Activated T-helper 1 cell treated with anti-CD3 and anti-CD28 coated beads, Interleukin-12 subunit alpha, Interleukin-12 subunit beta, Interleukin-2, Interleukin-4 antibody, amounts not matched to agents 30 ng/mL and 10 ng/mL and 1 ng/mL, durations not matched to agents 14 hours and 24 hours and 36 hours (primary cell): ENCODE measurements at places on chromosomes 11 and 22. TPM values are rescaled to one million over a fixed set of nuclear protein-coding genes. Genes with fewer than 3 reads are reported as not detected.

GRCh38 chr11:121223161-121223560, 69.4 kb upstream of the SC5D start:
- DNase-seq: no peak

DBX1 gene
- not detected in 2 replicates for total RNA-seq

DNA sequence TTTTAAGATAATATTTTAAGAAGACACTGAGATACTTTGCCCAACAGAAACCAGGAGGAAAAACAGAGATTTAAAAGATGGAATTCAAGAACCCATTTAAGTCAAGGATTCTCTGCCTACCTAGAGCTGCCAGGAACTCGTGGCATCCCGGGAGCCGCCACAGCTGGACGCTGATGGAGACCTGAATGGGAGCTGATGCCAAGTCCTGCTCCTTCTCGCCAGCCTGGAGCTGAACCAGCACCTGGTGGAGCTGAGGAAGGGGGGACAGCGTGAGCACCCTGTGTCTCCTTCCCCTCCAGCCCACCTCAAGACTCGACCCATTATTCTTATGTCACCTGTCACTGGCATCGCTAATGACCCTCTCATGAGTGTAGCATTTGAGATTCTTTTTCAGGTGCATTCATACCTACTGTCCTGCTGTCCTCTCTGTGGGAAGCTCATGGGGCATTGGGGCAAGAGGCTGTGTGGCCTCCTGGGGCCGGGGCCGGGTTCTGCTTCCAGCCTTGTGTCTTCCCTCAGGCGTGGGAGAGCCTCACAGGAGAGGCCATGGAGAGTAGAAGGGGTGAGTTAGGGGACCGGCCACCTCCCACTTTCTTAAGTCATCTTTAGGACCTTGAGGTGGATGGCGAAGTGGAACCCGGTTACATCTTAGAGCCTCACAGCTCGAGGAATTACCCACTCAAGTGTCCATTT, 70.8 kb upstream of the PITPNB start:
- DNase-seq: no peak

DNA sequence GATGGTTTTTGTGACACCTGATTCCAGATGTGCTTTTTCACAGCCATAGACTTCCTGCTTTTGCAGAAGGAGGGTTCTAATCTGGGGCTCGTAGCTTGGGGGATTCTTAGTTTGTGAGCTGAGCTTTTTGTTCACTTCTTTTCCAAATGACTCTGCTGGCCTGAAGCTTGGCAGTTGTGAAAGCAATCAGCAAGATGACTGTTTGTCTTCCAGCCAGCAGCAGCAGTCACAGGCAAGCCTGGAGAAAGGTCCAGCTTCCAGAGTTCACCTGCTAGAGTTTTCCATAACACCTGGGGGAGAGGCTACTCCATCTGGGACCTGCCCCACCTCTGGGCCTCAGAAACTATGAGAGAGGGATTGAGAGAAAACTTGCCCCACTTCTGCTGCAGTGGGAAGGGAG, 4.1 kb downstream of the MARK2 start:
- no peak for DNase-seq

- no peak for DNase-seq
Observed at GRCh38 chr11:134564472-134565200, 152.6 kb upstream of the B3GAT1 start.

DNA sequence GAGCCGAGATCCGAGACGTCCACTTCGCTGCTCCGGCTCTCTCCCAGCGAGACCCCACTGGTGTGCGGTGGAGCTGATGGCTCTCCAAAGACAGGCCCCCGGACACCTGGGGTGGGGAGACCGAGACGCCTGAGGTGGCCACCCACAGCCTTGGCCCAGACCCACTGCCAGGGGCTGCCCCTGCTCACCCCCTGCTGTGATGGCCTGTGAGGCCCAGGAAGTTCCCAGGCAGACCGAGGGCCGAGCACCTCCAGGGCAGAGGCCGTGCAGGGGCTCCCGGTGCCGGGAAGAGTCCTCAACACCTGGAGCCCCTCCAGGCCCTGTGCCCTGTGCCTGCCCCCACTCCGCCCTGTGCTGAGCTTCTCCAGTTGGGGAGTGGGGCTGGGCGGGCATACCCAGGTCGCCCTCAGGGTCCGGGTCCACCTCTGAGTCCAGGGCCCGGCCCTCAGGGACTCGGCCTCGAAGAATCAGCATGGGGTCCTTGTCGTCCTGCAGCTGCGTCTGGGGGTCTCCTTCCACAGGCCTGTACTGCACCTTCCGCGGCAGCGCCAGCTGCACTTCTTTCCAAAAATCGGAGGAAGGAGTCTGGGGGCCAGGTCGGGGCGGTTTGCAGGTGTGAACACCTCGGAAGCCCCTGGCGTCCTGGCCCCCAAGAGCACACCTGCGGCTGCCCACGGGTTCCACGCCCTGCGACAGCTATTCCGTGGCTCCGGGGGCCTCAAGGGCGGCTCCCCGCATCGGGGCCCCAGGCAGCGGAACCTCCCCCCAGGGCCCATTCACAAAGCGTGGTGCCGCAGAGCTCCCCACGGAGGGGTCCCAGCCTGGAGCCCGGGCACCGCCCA, 8.6 kb downstream of the SIGIRR start:
- no peak for DNase-seq

DNA sequence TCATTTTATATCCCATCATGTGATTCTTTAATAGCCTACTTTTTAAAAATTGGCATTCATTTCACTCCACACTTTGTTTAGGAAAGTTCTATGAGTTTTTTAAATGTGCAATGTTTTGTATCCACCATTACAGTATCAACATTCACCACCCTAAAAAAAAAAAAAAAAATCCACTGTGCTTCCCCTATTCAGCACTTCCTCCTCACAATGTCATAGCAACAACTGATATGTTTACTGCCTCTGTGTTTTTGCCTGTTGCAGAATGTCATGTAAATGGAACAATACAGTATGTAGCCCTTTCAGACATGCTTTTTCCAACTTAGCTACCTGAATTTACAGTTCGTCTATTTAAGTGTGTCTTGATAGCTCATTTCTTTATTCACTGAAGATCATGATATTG, 754.2 kb downstream of the FAM181B start:
- no peak for DNase-seq

- no peak for DNase-seq
Observed at GRCh38 chr22:24421428-24421931, 5.9 kb upstream of the ADORA2A start.

DNA sequence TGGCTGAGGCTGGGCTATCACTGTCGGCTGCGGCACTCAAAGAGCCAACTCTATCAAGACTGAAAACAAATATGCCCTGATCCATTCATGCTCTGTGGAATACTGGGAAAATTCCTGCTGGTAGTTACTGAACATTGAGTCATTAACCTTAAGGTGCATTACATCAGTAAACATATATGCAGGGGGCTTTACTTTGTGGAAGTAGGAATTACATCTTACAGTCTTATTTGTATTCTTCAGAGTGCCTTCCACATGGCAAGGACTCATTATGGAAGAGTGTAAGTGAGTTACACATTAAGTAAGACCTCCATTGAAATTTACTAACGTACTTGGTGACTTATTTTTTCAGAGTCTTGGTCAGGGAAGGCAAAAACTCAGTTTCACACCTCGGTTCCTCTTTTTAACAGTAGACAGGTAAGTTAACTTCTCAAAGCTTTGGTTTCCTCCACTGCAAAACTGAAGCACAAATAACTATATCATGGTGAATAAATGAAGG, 4.5 kb downstream of the OR5B21 start:
- no peak for DNase-seq

HEPN1 gene
- not detected in 2 replicates for total RNA-seq

RTN4R gene
- 1.7 and 1.9 TPM in 2 replicates for total RNA-seq

- no peak for DNase-seq
Observed at GRCh38 chr22:46551996-46552395, 14.6 kb upstream of the CELSR1 start.

GRCh38 chr11:27291954-27292636, 70.9 kb downstream of the CCDC34 start:
- no peak for DNase-seq

DNA sequence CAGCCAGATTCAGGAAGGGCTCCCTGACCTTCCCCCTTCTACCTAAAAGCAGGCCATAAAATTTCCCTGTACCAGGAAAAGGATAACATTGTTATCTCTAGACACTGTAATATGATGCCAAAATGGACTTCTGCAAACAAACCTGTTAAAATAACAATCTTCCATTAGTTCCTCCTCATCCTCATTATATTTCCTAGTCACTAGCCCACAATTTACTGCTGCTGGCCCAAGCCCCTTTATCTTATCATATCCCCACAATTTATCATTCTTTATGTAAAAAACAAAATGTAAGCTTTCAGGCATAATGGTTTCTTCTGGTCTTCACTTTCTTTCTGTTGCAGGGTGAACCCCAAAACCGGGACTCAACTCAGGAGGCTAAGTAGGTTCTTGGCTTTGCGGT, 1132.1 kb upstream of the CNTN5 start:
- DNase-seq: no peak

DNA sequence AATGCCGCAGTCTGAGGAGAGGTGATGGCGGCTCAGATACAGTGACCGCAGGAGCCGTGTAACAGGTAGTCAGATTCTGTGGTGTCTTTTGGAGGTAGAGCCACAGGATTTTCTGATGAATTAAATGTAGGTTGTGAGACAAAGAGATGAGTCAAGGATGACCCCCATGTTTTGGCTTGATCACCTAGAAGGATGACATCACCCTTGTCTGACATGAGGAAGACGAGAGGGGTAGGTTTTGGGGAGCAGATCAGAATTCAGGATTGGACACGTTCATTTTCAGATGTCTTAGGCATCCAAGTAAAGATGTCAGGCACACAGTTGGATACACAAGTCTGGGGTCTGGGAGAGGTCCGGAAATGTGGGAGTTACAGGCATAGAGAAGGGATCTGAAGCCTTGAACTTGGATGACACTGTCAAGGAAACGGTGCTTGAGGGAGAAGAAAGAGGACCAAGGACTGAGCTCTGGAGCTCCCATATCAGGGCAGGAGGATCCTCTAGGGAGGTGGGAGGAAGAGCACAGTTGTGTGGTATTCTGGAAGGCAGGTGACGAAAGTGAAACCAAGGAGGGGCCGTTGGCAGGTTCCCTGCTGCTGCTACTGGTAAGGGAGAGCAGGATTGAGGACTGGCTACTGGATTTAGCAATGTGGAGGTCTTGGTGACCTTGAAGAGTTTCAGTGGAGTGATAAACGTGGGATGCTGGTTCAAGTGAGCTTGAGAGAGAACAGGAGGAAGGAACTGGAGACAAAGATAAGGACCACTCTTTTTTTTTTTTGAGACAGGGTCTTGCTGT, 12.6 kb upstream of the GDPD5 start:
- no peak for DNase-seq

GRCh38 chr11:44505581-44506054, 59.8 kb upstream of the CD82 start:
- DNase-seq: no peak

- no peak for DNase-seq
Observed at GRCh38 chr11:44870615-44871176, 80.0 kb downstream of the TP53I11 start.

DNA sequence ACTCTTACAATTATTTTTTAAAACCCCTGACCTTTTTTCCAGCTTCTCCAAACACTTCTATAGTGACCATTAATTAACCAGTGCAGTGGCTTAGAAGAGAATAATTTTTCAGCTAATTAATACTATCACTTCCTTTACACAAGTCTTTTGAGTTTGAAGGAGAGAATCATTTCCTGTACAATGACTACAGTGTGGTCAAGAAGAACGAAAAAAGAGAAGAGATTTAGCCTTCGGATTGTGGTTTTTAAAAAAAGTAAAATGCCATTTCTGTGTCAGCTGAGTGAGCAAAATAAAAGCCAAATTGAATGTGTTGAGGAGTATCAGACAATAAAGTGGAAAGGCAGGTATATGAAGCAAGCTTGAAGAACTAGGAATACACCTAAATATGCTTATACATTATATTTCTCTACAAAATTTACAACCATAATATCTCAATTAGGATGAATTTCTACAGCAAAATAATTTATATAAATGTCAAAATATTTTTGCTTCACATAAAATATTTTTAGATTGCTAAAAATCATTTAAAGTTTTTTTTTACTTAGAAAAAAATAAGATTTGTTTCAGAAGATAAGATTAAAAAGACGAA, 1155.2 kb upstream of the CNTN5 start:
- DNase-seq: no peak

PRR33 gene
- 0.05 TPM in 1 of 2 replicates, not detected in the other for total RNA-seq

GRCh38 chr11:68480852-68481510, 20.4 kb downstream of the PPP6R3 start:
- no peak for DNase-seq

- no peak for DNase-seq
Observed at GRCh38 chr11:102560555-102561011, 30.0 kb upstream of the MMP7 start.

PPFIBP2 gene
- total RNA-seq: 0.62 and 2.9 TPM in 2 replicates

GRCh38 chr11:46450846-46451477, 59.4 kb upstream of the CHRM4 start:
- DNase-seq: no peak

DNA sequence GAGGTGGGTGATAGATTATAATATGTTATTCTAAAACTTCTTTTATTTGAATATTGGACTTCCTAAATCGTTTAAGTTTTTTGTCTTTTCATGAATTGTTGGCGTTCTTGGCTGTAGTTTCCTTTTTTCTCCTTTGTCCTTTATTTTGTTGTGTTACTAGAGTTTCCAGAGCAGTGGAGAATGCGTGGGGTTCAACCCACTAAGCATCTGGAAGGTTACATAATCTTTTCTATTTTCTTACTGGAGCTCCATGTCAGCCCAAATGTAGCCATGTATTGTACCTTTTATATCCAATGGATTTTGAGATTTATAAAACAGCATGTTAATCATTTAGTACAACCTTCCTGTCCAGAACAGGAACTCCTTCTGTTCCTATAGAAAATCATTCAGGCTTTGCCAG, 63.2 kb downstream of the PPP6R3 start:
- DNase-seq: no peak

TREH gene
- total RNA-seq: not detected in 2 replicates

GRCh38 chr22:44753189-44754042, 1.0 kb downstream of the ARHGAP8 start:
- DNase-seq: no peak

DNA sequence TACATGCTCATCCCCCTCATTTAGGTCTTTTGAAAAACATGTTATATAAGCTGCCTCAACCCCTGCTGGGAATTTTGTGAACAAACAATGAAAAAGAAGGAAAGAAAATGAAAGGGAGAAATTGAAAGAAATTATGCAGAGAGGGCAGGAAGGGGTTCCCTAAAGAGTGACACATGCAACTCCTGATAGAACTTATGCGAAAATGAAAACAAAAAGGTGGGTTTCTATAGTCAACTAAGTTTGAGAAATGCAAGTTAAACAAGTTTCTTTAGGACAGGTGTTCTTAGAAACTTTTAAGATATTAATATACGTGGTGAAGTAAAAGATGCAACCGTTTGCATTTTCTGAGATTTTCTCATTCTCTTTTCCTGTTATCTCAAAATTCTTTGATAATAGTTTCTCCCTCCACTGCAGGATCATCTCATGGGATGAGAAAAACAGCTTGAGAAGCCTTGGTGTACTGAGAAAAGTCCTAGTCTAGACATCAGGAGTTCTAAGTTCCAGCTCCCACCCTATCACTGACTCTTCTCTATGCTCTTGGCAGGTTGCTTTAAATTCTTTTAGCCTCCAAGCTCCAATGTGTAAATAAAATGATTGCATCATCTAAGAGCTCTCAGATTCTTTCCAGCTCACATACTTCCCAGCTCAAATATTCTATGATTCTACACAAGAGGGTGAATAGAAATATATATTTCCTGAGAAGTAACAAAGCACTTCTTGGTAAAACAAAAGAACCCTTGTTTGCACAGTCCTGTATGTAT, 109.2 kb downstream of the FAM76B start:
- DNase-seq: no peak
